Hippocampal formation (tissue), 2 donors: ENCODE measurements at places on chromosomes 4 and X.

DNA sequence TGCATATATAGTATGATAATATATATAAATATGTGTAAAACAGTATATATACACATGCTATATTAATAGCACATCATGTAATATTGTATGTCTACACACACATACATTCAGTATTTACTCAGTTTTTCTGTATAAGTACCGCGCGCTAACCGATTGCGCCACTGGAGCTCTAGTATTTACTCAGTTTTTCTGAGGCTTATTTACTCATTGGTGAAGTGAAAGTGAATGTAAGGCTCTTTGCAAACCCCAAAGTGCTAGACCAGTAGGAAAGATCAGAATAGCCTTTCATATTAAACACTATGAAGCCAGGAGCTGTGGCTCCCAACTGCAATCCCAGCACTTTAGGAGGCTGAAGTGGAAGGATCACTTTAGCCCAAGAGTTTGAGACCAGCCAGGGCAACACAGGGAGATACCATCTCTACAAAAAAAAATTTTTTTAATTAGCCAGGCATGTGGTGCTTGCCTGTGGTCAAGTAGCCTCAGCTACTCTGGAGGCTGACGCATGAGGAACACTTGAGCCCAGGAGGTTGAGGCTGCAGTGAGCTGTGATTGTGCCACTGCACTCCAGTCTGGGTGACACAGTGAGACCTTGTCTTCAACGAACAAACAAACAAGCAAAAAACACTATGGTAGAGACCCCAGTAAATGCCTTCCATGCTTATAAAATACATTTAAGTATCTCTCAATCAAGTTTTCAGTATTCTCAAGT is 125.8 kb downstream of the KIT start:
- DNase-seq: no peak

DNA sequence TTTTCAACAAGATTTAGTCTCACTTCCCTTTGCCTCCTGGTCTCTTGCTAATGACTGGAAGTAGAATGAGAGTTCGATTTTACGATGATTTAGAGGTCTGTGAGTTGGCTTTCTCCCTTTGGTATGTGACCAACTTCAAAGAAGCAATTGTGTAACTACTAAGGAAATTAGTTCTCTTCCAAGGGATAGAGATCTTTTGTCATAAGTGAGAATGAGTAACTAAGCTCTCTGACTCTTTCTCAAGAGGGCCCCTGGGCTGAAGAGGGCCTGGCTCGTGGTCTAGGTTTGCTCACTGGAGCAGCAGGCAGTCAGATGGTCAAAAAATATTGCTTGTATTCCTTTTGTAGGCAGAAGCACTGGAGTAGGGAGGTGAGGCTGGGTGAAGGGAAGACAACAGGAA is 176.3 kb downstream of the ENOX2 start:
- DNase-seq: no peak

DNA sequence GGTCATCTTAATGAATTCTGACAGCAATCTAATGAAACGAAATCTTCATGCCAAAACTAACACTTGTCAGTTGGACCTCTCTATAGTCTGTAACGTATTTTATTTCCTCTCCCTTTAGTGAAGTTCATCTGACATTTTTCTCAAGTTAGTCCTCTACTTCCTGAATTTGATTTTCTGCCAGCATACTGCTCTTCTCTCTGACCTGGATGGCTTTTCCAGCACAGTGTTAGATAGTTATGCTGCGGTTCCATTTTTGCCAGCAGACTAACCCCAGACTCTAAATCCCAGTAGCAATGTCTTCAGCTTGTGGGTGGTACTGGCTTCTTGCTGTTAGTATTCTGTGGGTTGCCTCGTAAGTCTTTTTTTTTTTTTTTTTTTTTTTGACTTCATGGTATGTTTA is 146.7 kb upstream of the VEGFC start:
- no peak for DNase-seq

DNA sequence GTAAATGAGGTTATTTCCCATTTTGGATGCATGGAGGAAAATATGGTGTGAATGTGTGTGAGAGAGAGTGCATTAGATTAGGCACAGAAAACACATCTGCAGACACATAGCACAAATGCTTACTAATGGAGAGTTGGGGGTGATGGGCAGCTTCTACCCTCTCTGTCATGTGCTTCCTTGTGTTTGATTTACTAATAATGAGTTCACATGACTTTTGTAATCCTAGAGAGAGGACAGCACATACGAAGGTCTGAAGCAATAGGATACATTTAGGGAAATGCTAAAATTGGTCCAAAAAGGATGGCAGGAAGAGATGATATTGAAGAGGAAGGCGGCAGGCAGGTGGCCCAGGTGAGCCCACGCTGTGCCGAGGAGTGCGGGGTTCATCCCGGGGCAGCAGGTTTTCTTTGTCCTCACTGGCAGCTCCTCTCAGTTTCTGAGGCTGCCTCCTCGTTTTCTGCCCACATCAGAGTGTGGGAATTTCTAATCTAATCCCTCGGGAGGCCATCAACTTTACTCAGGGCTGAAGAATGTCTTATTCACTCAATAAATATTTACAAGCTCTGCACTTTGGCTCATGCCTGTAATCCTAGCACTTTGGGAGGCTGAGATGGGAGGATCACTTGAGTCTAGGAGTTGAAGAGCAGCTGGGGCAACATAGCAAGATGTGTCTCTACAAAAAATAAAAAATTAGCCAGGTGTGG is 15.9 kb upstream of the MAP9 start:
- no peak for DNase-seq

GRCh38 chrX:3176439-3176820 is 135.2 kb downstream of the ARSF start:
- DNase-seq: no peak

- no peak for DNase-seq
Measured at GRCh38 chr4:147093206-147093605, 147.5 kb upstream of the TTC29 start.

DNA sequence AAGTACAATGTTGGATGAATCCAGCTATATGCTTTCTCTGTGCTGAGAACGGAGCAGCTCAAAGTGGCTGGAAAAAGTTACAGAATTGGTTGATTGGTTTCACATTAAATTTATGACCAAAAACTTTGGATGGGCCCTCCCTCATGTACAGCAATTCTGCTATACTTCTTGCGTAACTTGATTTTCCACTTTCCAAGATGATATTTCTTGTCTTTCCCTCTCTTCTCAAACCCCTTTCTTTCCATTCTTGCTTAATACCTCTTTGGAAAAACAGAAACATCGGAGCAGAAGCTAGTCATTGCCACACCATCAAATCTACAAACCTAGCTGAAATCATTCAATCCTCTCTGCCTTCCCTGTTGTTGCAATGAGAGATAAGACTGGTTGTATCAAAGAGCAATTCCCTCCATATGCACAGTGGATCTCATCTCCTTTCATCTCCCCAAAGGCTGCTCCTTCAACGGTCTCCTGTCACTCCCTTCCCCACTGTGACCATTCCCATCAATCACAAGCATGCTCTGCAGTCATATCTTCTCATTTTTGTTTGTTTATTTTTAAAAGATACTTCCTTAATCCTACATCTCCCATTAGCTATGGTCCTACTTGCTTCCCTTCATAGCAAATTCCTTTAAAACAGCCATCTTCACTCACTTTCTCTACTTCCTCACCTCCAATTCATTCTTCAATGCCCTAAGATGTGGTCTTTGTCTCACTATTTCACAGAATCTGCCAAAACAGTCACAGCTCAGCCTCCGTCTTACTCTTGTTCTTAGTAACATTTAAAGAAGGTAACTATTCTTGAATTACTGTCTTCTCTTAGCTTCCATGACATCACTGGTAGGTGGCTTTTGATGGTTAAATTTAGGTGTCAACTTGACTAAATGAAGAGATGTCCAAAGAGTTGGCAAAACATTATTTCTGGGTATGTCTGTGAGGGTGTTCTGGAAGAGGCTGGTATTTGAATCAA is 145.5 kb downstream of the FAM13A start:
- no peak for DNase-seq

DNA sequence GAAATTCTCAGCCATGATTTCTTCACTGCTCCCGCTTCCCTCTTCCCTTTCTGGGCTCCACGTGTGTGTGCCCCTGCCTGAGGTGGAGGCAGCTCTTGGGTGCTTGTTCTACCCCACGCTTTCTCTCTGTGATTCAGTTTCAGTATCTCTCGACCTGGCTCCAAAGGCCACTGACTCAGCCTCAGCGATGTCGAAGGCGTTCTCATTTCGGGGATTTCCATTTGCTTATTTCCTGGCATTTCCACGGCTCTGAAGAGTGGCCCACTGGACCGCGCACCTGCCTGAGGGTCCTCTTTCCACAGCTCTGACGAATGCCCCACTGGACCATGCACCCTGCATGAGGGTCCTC is 52.4 kb downstream of the GAK start:
- no peak for DNase-seq

GRCh38 chr4:21991050-21991449 is 42.5 kb upstream of the KCNIP4 start:
- DNase-seq: no peak

GRCh38 chr4:136763919-136764318 is 768.4 kb downstream of the PCDH18 start:
- DNase-seq: no peak

DNA sequence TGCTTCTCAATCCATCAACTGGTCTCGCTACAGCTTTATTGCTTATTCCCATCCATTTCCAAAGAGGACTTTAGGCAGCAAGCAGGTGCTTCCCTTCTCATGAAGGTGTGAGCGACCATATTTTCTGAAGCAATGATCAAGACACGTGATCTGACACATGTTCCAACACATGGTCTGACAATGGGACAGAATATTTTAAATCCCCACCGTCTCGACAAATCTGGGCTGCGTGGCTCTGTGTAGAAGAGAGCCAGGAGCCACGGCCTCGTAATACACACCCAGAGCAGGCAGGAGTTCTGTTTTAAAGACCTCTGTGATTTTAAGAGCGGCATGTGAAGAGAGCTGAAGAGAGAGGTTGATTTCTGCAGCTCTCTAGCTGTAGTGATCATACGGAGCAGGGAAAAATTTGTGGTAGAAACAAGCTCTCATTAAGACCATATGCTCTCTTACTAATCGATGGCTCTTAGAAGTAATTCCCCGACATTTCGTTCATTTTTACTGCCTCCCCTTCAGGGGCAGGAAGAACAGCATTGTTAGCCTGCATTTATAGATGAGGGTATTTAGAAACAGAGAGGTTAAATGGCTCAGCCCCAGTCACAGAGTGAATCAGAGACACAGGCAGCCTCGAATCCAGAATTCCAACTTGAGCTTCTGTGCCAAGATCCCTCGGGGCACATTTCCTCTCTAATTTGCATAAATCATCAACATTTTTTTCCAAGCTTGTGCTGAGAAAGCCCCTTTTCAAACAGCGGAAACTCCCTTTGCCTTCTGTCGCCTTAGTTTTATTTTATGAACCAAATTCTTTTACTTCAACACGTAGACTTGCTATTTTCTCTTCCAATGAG is 91.0 kb upstream of the BCOR start:
- no peak for DNase-seq

DNA sequence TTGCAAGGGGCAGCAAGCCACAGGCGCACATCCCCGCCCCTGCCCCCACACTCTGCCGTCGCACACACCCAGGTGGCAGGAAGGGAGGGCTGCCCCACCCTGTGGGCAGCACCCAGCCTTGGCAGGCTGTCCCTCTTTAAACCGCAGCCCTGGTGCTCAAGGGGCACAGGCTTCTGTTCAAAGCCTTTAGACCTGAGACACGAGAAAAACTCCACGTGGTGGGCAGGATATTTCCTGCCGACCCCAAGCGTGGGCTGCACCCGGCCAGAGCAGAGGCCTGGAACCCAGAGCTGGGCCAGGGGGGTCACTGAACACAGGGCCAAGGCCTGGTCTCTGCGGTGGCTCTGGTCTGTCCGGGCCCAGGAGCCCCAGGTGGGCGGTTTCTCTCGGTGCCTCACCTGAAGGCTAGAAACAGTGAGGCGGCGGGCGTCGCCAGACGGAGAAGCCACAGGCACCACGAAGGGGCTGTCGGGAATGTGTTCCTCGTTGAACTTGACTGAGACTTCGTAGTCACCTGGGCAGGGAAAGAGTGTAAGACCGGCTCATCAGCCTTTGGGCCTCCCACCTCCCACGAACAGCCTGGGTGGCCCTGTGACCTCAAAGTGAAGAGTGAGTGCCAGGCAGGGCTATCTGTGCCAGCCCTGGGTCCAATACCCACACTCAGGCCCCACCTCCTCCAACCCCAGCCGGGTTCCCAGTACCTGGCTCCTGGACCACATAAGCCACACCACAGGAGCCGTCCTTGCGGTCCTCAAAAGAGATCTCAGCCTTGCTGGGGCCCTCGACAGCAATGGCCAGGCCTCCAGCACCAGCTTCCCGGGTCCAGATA is 23.0 kb downstream of the FLNA start:
- DNase-seq: no peak

DNA sequence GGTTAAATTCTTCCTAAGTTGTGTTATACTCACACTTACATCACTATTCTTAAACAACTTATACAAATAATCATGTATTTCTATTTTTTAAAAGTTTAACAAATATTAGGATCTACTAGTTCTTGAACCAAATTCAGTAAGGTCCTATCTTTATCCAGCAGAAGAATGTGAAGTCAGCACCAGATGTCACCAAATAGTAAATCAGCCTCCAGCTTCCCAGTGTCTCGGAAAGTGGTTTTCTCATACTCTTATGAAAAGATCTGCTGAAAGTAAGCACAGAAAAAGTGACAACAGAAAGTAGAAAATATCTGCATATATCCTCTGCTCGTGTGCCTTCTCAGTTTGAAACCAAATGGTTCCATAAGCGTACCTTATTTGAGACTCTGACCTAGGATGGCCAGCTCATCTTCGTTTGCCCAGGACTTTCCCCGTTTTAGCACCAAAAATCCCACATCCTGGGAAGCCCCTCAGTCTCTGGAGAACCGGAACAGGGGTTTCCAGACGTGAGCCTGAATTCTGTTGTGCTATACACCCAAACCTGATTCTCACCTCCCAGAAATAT is 98.0 kb upstream of the DCLK2 start:
- DNase-seq: no peak

- DNase-seq: no peak
Measured at GRCh38 chr4:119314356-119314755, 7.6 kb downstream of the FABP2 start.

- no peak for DNase-seq
Measured at GRCh38 chr4:108453366-108453765, 167.0 kb upstream of the RPL34 start.

GRCh38 chr4:95606739-95607138 is 58.0 kb upstream of the UNC5C start:
- DNase-seq: no peak

DNA sequence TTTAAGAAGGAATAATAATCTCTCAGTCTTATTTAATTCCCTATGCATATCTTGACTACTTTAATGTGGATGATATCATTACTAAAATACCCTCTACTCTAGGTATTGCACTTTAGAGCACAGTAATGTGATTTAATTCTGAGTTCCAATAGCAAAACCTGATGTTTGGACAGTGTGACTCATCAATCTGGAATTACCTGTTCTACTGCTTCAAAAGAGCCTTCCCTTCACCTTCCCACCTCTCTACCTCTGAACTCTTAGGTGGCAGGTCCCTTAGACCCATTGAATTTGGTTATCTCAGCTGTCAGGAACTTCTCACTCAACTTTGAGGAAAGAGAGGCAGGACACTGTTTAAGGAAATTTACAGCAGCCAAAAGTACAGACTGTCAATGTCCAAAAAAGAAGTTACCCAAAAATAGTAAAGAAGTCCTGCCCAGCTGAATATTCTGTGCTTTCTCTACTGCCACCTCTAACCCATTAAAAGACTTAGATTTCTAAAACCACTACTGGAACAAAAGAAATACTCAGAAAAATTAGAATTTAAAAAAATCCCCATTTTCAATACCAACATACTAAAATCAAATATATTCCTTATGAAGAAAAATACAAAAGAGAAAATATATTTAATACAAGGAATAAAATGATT is 123.1 kb upstream of the GPM6A start:
- DNase-seq: no peak
